H1 (cell line): ENCODE measurements at places on chromosomes 7 and 10. TPM values are rescaled to one million over a fixed set of nuclear protein-coding genes. Genes with fewer than 3 reads are reported as not detected.

- no peak for DNase-seq
Measured at GRCh38 chr10:59513558-59513957, 151.2 kb upstream of the FAM13C start.

GRCh38 chr10:2953495-2953894 lies 113.9 kb upstream of the PFKP start:
- DNase-seq: no peak

- no peak for DNase-seq
Measured at GRCh38 chr7:154916381-154916780, 86.5 kb downstream of the PAXIP1 start.

GRCh38 chr10:117457071-117457810 lies 82.0 kb upstream of the PDZD8 start:
- no peak for DNase-seq

AKR1B1 gene
- 189 and 195 TPM in 2 replicates for total RNA-seq

DNA sequence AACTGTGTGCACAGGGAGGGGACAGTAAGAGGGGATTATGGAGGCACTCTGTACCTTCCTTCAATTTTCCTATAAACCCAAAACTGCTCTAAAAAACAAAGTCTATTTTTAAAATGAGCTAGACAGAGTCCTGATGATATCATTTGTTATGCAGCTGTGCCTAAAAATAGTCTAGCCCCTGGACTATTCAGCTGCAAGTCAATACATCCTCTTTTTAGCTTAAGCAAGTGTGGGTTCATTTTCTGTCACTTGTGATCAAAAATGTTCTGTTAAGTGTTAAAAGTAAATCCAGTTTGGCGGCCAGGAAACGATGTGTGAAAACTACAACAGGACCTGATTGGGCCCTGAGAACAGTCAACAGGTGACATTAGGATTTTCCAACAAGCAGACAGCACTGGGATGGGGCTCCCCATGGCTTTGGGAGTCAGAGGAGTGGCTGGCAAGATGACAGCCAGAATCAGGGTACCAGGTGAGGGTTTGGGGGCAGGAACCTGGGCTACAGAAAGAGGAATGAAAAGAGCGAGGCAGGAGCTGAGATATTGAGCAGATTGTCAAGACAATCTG lies 33.9 kb downstream of the FAM107B start:
- no peak for DNase-seq

DNA sequence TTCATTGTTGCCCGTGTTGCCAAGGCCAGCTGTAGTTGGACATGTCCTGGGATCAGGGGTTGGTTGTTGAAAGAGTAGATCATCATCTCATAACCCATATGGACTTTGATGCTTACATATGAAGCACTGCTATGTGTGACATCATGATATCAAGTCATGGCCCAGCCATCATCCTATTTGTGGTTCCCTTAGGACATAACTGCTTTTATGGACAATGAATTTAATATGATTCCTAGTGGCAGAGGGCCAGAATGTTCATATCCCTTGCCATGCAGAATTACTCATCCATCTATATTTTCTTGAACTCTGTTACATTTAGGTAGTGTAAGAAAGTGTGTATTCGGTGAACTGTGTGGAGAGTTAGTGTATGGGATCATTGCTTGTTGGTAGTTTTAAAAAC lies 343.9 kb upstream of the LRGUK start:
- DNase-seq: no peak

KLHL7 gene
- 111 and 115 TPM in 2 replicates for total RNA-seq

GRCh38 chr10:28367413-28367812 lies 64.5 kb upstream of the MPP7 start:
- DNase-seq: no peak

GRCh38 chr7:80413383-80413945 lies 98.4 kb downstream of the GNAT3 start:
- DNase-seq: no peak

DNA sequence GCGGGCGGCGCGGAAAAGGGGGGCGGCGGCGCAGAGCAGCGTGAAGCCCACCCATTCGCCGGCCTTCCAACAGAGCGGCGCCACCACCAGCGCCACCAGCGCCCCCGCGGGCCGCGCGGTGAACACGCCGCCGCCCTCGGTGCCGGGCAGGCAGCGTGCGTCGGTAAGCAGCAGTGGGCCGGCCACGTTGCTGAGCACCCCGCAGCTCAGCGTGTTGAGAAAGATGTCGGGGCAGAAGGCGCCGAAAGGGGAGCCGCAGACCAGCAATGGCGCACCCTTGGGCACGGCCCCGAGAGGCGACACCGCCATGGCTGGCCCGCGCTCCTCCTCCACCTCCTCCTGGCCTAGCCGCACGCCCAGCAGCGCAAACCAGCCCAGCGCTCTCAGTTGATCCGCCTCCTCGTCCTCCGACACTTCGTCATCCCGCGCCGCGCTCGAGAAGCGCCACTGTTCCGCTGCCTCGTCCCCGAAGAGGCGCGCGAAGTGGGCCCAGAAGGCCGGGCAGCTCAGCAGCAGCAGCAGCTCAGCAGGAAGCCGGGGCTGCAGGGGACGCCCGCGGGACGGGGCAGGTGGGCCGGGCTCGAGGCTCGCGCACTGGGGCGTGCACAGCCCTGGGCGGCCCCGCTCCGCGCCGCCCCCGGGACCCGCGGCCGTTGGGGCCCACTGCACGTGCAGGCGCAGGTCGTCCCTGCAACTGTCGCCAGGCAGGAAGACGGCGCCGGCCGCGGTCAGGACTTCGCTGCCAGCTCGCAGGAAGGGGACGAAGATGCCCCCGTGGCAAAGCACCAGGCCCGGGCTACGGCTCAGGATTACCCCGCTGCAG lies 623 bp downstream of the TYSND1 start:
- DNase-seq: no peak
